Urothelium cell line (cell line): ENCODE measurements at places on chromosomes 1 and 21.

GRCh38 chr1:54480525-54480848, 67.5 kb upstream of the ACOT11 start:
- DNase-seq = no peak

DNA sequence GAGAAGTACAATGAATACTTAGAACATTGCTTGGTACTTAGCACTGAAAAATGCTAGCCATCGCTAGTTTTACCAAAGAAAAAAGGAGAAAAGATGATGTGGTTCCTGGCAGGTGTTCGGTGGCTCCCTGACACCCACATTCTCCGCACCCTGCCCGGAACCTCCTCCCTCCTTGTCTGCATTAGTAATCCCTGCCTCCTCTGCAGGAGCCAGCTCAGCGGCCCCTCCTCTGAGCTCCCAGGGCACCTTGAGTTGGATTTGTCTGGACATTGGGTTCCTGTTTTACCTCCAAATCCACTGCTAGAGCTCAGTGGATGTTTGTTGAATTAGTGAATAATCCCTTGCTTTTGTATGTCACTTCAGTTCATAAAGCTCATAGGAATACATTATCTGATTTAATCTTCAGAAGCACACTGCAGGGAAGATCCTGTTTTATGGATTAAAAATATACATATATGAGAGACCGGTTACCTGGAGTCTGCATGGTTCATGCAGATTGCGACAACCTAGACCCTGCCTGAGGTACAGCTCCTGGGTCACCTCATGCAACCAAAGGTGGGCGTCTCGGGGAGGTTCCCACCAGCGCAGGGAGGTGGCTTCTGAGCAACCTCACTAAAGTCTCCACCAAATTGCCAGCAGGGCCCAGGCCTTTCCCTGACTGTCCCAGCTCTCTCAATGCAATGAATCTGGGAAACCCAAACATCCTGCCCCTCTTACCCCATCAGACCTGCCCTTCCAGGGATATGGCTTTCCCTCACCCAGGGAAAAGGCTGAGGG, 24.2 kb downstream of the PCAT6 start:
- DNase-seq = no peak

DNA sequence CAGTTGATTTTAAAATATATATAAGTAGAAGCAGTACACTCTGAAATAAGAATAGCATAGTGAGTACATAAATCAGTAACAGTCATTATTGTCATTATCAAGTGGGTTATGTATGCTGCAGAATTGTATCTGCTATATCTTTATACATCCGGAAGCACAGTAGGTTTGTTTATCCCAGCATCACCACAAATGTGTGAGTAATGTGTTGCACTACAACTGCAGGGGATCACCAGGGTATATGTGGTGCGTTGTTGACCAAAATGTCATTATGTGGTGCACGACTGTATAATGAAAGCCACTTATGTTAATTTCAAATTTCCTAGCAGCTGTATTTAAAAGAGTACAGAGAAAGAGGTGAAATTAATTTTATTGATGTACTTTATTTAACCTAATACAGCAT, 87.7 kb upstream of the GADD45A start:
- no peak for DNase-seq

GRCh38 chr1:42639116-42639515, 19.1 kb upstream of the PPIH start:
- DNase-seq = no peak

DNA sequence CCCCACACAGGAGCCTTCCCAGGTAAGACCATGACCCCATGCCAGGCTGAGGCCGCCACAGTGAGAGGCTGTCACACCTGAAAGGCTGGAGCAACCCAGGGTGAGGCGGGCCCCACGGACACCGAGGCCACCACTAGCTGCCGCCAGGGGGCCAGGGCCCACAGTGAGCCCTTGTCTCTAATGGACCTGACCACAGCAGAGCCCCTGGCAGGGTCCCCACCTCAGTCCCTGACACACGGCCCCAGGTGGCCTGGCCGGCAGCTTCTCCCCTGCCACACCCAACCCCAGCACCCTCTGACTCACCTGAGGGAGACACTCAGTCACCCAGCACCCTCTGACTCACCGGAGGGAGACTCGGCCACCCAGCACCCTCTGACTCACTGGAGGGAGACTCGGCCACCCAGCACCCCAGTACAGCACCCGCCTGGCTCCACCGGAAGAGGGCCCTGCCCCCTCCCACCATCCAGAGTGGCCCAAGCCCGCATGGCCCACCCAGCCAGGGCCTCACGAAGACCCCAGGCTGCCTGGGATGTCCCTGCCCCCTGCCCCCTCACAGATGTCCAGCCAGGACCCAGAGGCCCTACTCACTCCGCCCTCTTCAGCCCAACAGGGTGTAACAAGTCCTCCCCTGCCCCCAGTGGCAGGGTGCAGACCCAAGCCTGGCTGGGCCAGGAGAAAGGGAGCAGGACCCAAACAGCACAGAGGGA, 4.4 kb downstream of the DVL1 start:
- DNase-seq = peak; percentile 76

DNA sequence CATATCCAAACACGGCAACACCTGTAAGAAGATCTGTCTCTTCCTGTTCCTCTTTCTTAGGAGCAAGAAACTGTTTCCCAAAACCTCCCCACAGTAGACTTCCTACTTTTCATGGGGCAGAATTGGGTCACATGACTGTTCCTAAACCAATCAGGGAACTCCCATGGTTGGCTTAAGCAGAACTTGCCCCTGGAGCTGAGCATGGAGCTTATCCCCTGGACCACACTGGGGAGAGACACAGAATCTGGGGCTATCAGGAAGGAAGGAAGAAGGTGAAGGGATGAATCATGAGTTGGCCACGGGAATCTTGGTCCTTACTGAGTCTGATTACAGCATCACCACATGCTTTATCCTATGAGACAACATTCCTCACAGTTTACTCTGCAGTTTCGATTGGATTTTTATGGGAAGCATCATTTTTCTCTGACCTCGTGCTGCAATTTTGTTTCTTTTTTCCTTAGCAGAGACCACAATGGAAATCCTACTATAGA, 81.8 kb downstream of the CDC7 start:
- peak; percentile 56 for DNase-seq

DNA sequence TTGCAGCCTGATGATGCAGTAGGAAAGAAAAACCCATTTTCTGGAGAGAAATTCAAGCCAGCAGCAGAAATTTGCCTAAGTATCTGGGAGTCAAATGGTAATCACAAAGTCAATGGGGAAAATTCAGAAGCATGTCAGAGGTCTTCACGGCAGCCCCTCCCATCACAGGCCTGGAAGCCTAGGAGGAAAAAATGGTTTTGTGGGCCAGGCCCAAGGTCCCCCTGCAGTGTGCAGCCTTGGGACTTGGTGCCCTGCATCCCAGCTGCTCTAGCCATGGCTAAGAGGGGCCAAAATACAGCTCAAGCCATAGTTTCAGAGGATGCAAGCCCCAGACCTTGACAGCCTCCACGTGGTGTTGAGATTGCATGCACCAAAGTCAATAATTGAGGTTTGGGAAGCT, 334.8 kb downstream of the PTBP2 start:
- no peak for DNase-seq

- DNase-seq = peak; percentile 62
These were observed 34.8 kb downstream of the CHAF1B start for GRCh38 chr21:36419996-36420395.

DNA sequence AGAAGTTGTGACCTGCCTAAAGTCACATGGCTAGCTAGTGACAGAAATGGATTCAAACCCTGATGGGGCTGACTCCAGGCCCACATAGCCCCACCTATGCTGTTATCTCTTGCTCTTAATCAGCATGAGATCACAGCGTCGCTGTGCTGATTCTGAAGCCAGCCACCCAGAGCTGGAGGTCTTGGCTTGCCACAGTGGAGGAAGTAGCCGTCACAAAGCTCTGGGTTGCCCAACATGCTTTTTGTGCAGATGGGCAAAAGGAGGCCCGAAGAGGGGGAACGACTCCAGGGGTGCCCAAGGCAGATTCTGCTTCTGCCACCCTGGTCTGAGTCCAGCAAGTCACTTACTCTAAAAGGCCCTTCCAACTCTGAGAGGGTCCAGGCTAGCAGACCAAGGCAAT, 14.7 kb upstream of the MFSD2A start:
- no peak for DNase-seq

GRCh38 chr1:167763525-167764220, 41.9 kb downstream of the MPZL1 start:
- DNase-seq = no peak

DNA sequence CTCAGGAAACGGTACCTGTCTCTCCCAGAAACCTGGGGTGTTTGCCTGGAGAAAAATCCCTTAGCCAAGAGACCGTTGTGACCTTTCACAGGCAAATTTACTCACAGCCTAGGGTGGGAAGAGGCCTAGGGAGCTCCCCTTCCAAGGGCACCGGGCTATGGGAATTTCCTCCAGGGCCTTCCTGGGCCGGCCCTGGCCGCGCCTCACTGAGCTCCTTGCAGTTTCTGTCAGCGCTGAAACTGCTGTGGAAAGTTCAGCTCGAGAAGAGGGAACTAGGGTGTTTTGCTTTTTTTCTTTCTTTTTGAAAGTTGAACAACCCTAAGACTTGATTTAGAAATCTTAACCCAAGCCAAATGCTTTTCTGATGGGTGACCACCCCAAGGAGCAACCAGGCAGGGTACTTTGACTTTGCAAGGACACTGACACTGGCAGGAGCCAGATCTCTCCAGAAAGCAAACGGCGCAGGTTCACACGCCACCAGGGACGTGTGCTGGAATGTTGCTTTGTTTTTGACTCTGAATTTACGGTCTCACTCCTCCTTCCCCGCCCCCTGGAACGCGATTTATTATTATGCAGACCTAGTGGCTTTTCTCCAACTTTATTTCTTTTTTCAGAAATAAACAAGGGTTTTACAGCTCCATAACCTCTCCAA, 229.6 kb upstream of the JUN start:
- DNase-seq = no peak

DNA sequence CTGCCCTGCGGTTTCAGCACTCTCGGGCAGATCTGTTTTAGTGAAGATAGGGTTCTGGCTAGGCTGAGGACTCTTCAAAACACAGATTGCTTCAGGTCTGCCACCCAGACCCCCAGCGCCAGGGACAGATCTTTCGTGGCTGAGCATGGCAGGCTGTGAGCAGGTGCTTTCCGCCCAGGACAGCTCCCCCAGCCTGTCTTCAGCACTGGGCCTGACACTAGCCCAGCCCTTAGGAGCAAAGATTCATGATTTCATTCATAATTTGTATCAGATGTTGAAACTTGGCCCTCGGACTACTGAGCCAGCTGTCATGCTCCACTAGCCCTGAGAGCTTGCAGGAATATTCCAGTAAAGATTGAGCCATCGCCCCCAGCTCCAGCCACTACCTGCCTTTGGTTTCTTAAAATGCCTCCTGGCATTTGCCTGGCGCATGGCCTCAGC, 5.9 kb downstream of the ADPRS start:
- DNase-seq = no peak

DNA sequence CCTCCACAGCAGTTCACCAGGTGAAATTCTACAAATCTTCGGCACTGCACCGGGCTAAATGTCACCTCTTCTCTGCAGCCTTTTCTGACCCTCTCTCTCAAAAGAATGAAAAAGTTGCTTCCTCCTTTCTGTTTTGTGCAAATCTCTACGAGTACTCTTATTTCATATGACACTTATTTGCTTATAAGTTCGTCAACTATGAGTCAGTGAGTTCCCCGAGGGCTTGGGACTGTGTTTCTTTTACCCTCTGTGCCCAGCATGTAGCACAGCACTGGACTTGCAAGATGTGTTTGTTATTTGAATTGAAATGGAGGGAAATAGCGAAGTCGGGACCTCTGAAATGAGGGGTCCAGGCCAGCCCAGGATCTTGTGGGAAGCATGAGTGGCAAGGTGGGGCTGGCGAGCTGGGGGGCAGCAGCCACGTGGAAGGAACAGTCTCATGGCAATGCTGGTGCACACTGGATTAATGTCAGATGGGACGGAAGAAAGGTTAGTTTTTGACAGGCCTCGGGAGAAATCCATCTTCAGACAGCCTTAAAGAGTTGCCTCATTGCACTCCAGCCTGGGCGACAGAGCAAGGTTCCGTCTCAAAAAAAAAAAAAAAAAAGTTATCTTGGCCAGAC, 6.2 kb downstream of the SLC6A9 start:
- DNase-seq = no peak

DNA sequence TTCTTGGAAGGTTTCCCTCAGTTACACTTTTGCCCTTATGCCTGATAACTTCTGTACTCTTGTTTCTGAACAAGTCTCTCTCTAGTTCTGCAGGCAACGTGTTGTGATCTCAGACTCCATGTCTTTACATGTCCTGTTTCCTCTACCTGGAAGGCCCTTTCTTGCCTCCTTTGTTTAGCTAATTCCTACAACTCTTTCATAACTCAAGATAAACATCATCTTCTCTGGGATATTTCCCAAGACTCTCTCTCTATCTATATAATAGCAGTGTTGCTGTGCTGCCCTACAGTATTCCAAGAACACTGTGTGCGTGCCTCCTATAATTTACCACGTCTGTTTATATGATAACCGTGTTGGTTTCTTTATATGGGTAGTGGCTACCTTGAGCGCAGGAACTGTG, 47.8 kb downstream of the CHRM3 start:
- DNase-seq = no peak

DNA sequence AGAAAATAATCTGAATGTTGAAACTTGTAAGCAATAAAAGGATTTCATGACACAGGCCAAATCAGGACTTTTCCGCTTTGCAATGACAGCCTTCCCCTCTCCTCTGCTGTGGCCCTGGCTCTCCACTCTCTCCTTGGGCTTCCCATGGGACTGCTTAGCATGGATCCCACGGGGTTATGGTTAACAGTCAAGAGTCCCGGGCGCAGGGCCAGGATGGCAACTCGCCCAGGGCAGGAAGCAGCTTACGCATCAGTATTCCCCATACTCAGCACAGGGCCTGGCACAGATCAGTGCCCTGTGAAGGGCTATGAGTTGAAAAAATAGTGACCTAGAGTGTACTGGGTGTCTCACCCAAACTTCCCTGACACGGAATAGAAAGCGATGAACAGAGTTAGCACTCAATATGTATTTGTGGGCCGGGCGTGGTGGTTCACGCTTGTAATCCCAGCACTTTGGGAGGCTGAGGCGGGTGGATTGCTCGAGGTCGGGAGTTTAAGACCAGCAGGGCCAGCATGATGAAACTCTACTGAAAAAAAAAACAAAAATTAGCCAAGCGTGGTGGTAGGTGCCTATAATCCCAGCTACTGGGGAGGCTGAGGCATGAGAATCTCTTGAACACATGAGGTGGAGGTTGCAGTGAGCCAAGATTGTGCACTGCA, 29.1 kb upstream of the GRHL3 start:
- DNase-seq = peak; percentile 86

DNA sequence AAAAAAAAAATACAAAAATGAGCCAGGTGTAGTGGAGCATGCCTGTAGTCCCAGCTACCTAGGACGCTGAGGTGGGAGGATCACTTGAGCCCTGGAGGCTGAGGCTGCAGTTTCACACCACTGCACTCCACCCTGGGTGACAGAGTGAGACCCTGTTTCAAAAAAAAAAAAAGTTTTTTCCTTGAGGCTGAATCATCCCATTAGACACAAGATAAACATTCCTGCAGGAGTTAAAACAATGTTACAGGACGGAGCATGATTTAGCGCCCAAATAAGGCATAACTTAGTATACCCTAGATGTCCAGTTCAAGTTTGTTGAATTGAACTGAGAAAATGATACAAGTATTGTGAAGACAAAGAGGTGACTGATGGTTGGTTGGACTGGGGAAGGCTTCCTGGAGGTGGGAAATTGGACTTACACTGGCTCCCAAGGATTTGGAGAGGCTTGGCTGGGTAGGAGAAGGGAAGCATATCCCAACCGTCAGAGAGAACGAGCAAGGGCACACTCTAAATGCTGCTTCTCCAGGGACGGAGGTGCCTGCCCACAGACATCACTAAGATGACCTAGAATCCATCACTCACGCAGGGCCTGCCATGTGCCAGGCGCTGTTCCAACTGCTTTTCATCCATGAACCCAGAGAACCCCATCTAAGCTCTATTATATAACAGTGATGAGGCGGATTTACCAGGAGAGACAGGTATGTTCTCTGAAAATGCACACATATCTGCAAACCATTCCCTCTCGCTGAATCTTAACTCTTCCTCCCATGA, 610.6 kb downstream of the KIF26B start:
- DNase-seq = no peak
